NCI-H1436 treated with DMSO at 0.1 percent for 48 hours (cell line): ENCODE measurements at places on chromosomes 3 and 15.

- no peak for DNase-seq
Observed at GRCh38 chr15:85401108-85401774, 20.8 kb downstream of the AKAP13 start.

DNA sequence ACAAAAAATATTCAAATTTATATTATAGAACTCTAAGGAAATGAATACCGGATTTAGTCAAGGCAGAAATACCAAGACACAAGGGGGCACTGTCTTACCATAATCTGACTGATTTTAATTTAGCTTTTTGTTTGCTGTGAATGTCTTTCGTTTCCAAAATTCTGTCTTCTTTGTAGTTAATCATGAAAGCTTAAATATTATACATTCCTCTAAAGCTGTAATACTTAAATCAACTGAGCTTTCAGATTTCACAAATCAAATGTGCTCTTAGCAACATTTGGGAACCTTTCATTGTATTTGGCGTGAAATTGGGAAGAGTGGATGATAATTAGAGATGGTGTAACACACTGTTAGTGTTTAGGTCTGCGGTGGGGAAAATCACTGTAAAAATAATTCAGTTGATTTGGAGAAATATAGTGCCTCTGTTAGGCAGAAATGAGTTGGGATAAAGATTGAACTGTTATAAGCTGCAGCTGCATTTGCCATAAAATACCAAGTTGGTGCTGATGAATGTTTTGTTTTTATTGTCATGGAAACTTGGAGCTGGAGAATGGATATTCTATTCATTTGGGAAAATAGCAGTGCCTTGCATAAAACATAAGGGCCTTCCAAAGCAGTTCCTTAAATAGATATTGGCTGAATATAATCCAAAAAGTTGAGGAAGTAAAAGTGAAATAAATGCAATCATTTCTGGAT is 228.2 kb downstream of the TCF12 start:
- DNase-seq = peak; percentile 13

DNA sequence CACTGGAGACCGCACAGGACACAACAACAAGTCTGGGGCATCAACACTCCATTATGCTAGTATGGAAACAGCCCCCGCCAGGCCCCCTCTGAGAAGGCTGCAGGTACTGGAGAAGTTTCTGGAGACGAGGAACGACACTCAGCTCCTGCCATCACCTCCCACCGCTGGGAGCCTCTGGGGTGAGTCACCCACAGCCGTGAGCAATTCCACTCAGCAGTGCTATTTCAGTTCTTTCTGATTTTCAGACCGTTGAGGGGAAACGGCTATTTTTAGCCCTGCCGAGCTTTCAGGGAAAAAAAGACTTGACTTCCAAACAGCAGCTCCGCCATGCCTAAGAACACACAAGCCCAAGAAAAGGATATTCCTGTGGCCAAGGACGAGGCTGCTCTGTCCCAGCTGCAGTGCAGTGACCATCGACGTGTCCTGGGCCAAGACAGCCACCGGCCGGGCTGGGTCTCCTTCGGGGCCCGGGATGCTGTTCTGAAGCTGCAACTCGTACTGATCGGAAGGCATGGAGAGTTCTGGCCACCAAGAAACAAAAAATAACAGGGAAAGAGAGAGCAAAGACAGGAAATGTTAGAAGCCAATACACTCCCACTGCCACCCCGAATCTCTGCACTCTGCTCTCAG is 40.8 kb downstream of the NUP210 start:
- no peak for DNase-seq

GRCh38 chr15:83318036-83318435 is 33.6 kb upstream of the BNC1 start:
- DNase-seq = no peak

DNA sequence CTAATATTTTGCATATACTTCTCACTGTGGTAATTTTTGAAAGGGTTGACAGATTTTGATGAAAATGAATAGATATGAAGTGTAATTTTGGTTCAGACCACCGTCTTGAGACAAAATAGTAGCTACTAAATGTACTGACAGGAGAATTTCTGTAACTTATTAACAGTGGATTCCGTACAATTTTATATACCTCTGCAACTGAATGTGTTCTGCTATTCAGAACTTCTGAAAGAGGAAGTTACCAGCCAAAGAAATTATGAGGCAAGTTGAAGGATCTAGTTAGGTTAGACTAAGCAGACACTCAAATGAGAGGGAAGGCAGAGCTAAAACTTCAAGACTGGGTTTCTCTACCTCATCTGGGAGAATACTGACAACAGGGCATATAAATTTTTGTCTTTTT is 29.4 kb downstream of the GAP43 start:
- DNase-seq = no peak

DNA sequence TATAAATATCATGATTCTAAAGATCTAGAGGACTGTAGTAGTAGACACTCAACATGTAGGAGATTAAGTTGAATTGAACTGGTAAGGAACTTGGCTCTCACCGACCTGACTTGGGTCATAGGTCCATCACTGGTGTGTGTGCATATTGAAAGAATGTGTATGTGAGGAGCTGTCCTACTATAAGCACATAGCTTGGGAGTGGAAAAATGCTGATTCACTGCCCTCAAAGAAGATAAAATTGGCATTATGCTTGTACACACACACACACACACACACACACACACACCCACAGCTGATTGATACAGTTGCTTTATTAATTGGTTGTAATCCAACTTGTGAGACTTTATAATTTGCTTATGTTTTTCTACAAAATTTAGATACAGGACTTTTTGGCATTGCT is 411.0 kb upstream of the NR2F2 start:
- DNase-seq = no peak

DNA sequence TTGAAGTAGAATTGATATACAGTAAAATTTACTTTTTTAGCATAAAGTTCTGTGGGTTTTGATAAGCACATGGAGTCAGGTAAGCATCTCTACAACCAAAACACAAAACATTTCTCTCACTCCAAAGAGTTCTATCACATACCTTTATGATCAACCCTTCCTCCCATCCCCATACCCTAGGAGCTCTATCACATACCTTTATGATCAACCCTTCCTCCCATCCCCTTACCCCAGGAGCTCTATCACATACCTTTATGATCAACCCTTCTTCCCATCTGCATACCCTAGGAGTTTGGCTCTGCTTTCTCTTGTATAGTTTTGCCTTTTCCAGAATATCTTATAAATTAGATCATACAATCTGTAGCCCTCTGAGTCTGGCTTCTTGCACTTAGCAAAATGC is 315.1 kb downstream of the ROBO2 start:
- no peak for DNase-seq

GRCh38 chr15:28114721-28115622 is 15.9 kb upstream of the OCA2 start:
- no peak for DNase-seq

DNA sequence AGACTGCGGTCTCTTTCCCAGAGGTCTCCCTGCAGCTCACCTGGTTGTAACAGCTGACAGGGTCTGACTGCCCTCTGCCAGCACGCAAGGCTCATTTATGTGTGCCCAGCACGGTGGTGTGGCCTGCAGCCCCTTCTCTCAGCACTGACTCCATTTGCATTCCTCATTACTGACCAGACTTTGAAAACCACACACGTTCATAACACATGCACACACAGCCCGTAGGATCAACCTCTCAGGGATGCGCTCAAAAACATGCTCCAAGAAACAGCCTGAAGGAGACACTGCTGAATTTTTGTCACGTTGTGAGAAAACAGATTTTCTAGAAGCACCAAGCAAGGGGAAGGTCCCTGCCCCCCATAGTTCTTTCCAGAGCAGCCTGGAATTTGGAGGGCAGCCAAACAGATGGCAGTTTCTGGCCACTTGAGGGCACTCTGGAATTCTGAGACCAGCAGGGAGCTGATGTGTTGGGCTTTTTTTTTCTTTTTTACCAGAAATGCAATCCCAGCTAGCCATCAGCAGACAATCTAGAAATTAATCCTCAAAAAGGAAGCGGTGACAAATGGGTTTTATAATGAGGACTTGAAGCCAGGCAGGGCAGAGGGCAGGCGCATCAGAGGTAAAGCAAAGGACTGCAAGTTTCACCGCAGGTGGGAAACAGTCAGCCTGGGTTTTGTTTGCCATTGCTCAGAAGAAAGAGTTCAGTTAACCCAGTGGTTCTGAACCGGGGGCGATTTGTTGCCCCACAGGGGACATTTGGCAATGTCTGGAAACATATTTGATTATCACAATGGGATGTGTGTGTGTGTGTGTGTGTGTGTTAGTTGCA is 170.5 kb upstream of the PROK2 start:
- no peak for DNase-seq

GRCh38 chr3:177838766-177839350 is 641.6 kb upstream of the TBL1XR1 start:
- DNase-seq = no peak

DNA sequence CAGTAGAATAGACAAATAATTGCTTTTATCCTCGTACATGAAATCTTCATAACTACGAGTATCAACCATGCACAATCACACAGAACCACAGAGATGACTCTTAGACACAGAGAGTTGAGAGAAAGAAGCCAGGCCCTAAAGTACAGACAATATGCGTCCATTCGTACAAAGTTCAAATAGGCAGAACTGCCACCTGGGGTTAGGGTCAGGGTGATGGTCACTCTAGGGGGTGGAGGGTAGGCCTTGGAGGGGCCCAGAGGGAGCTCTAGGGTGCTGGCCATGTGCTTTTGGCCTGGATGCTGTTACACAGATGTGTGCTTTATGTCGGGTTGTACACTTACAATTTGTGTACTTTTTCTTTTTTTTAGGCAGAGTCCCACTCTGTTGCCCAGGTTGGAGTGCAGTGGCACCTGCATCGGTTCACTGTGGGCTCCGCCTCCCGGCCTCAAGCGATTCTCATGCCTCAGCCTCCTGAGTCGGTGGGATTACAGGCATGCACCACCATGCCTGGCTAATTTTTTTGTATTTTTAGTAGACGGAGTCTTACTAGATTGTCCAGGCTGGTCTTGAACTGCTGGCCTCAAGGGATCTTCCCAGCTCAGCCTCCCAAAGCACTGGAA is 65.9 kb upstream of the KLF13 start:
- DNase-seq = no peak

DNA sequence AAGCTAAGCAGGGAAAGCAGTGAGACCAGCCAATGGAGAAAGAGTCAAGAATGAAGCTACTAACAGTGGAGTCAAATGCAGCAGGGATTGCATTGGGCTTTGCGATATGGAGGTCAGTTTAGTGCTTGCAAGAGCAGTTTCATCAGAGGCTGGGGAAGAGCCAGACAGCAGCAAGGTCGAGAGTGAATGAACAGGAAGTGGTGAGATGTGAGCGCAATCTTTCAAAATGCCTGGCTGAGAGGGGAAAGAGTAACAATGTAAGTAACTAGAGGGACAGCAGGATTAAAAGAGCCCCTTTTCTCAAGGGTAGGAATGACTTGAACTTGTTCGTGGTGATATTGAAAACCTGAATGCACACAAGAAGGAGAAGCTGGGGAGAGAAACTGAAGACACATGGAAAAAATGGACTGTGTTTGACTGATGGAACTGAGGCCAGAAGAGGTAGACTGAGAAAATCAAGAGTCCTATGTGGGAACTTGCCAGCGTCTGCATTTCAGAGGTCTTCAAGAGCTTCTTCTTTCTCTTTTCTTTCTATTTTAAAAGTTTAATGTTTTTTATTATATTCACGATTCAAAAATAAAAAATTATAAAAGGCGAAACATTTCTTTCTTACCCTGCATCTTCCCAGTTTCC is 30.6 kb upstream of the GPR160 start:
- DNase-seq = no peak

DNA sequence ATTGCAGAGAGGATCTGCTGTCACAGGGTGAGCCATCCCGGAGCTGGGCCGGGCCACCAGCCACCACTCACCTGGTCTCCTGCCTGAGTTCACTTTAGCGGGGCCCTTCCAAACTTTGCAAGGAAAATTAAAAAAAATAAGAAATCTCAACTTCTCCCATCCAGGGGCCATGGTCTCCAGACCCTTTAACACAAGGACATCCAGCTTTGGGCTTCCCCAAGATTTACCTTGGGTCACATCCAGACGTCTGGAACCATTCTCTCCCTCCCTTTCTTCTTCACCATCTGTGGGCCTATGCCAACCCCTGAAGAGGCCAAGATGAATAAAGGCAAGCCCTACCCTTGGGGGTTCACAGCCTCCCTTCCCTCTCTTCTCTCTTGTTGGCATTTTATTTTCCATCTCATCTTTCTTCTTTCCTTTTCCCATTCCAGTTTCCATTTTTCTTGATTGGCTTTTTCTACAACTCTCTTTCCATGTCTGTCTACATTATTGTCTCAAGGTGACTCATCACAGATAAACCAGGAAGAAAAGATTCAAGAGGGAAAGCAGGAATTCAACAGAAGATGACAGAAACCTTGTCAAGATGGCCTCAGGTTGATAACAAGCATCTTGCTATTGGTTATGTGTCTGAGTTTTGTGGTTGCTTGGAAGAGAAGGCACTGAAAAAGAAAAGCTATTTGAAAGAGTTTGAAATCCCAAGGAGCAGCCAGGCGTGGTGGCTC is 49.5 kb downstream of the ITGA11 start:
- DNase-seq = no peak

DNA sequence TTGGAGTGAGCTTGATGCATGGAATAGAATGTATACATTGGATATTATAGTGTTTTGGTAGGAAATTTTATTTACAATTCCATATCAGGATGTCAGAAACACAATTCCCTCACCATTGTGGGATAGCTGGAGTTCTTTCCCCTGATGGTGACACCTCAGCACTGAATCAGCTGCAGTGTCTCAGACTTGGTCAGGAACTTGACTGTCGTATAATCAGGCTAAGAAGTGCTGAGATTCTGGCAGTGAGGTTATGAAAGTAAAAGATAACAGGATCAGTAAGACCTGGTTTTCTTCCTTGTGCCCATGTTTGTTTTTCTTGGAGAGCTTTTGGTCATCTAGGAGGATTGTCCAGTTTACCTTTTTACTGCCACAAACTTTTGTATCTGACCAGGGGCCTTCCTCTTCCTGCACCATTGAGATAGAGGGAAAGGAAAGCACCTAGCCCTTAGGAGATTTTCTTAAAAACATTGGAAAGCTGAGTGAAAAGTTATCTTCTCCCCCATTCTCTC is 27.3 kb upstream of the ST3GAL6 start:
- DNase-seq = no peak

- no peak for DNase-seq
Observed at GRCh38 chr3:194956697-194957396, 271.2 kb downstream of the FAM43A start.

GRCh38 chr15:72796210-72796514 is 12.6 kb upstream of the ADPGK start:
- no peak for DNase-seq

DNA sequence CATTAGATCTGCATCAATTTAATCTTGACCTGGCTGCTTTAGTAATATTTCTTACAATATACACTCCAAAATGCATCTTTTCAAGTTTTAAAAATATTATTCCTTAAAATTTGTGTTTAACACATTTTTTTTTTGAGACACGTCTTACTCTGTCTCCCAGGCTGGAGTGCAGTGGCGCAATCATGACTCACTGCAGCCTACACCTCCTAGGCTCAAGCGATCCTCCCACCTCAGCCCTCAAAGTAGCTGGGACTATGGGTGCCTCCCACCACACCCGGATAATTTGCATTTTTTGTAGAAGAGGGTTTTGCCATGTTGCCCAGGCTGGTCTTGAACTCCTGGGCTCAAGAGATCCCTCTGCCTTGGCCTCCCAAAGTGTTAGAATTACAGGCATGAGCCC is 73.6 kb downstream of the ETV5 start:
- no peak for DNase-seq

GRCh38 chr3:185744997-185745843 is 79.6 kb downstream of the IGF2BP2 start:
- DNase-seq = no peak

GRCh38 chr3:195352895-195353488 is 82.0 kb upstream of the XXYLT1 start:
- no peak for DNase-seq

GRCh38 chr15:81785679-81786078 is 260.1 kb downstream of the MEX3B start:
- no peak for DNase-seq

GRCh38 chr15:92570391-92570790 is 85.2 kb downstream of the FAM174B start:
- DNase-seq = no peak
